ENCODE measurements at places on chromosomes 11 and 22. TPM values are rescaled to one million over a fixed set of nuclear protein-coding genes. Genes with fewer than 3 reads are reported as not detected.

The PAAF1 gene
- total RNA-seq, result 7.6 TPM

DNA sequence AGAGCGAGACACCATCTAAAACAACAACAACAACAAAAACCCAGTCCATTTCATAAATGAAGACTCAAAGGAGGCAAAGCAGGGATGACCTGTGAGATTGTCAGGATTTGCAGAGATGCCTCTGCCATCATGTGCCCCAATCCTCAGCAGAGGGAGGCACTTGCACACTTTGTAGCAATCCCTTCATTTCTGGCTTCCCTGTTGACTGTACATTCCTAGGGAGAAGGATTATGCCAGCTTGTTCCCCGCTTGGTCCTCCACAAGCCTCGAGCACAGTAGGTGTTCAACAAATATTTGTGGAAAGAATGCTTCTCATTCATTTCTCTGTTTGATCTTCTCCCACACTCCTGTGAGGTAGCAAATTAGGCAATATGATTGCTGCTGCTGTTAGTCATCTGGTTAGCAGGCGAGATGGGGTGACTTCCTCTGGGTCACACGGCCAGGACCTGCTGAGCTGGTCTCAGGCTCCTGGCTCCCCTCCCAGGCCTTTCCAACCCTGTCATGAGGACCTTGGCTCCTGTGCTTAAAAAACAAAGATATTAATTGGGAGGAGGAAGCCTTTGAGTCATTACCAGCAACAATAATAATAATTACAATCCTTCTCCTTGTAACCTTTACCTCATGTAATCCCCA, 34.1 kb downstream of the LIF start:
- no peak for DNase-seq

The MICAL3 gene
- 9.9 TPM for total RNA-seq

DNA sequence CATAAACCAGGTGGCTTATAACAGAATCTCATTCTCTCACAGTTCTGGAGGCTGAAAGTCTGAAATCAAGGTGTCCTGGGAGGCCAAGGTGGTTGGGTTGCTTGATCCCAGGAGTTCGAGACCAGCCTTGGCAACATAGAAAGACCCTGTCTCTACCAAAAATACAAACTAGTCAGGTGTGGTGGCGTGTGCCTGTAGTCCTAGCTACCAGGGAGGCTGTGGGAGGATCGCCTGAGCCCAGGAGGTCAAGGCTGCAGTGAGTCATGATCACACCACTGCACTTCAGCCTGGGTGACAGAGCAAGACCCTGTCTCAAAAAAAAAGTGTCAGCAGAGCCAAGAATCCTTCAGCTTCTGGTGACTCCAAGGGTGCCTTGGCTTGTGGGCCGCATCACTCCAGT, 8.9 kb upstream of the PRR5 start:
- no peak for DNase-seq

DNA sequence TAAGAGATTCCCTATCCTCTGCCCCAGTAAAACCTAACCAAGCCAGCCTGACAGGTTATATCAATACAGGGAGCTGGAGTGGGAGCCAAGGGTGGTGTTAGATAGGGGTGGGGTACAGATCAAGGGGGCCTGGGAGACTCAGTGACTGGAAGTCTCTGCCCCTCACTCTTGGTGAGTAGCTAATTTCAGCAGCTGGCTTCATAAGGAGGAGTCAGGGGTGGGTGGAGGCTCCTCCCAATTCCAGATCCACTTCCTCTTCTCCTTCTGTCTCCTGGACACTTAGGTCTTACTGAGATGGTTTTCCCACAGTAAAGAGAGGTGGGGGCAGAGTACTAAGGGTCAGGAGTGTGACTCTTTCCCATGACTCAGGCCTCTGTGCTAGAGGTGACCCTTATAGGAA, 1.1 kb upstream of the VSIG2 start:
- DNase-seq, result no peak

The UPK3A gene
- not detected for total RNA-seq

DNA sequence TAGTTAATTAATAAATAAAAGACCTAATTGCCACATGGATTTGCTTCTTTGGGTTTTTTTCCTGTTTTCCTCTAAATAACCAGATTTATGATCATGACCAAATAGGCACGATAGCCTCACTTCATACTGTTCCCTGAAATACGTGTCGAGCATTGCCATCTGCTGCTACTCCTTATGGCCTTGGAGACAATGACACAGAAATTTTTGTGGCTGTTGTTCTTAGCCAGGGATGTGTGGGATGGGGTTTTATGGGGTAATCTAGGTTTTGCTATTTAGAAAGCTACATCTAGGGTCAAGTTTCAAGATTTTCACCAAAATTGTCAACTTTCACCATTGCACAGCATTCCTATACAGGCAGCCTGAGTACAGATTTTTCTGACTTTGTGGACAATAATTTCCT, 145.2 kb downstream of the DBX1 start:
- no peak for DNase-seq

The CRYBB3 gene
- not detected for total RNA-seq

GRCh38 chr11:62985041-62985750, 429 bp upstream of the SLC22A6 start:
- no peak for DNase-seq

The RAB3IL1 gene
- total RNA-seq, result not detected

The RAB38 gene
- total RNA-seq, result 0.28 TPM

- no peak for DNase-seq
These were observed 38.7 kb upstream of the CRTAM start for GRCh38 chr11:122799406-122800105.

DNA sequence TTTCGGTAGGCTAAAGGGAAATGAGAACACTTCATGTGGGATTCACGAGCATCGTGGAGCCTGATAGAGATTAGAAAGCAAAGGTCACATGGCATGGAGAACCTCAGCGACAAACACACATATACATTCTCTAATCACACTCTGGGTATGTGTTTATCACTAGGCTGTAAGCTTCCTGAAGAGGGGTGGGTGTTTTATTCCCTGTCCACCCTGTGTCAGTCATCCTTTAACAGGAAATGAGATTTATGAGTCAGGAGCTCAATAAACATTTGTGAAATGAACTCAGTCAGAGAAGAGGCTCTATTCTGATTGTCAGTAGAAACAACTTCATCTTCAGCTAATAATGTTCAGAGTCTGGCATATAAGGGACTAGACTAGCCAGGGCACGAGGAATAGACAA, 71.7 kb upstream of the EIF3M start:
- no peak for DNase-seq

The PIK3IP1 gene
- 1,072 TPM for total RNA-seq

DNA sequence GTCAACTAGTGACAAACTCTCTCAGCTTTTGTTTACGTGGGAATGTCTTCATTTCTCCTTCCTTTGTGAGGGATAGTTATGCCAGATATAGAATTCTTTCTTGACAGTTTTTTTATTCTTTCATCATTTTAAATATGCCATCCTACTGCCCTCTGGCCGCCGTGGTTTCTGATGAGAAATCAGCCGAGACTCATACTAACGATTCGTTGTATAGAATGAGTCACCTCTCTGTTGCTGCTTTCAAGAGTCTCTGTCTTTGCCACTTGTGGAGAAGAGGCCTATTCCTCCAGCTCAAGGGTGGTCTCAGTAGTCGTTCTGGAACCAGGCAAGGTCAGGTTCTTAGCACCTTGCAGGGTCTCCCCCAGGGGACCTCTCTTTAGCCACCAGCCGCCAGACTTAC, 8.0 kb downstream of the MYO7A start:
- no peak for DNase-seq

DNA sequence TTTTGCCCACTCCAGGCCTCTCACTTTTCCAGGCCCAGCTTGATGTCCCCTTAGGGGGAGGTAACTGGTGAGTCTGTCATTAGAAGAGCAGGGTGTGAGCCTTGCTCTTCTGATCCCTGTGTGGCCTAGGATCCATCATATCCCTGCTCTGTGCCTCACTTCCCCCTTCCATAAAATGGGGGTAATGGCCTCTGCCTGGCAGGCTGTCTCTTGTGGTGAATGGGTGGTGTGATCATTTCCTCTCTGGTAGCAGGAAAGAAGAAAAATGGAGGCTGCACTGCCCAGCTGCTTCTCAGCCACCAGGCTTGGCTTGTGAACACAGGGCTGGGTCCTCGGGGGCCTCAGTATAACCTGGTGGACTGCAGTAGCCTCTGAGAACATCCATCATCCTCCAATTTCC, 5.6 kb downstream of the ARHGEF17 start:
- DNase-seq, result no peak

- DNase-seq, result no peak
These were observed 84.8 kb downstream of the SLC1A2 start for GRCh38 chr11:35334385-35335090.

DNA sequence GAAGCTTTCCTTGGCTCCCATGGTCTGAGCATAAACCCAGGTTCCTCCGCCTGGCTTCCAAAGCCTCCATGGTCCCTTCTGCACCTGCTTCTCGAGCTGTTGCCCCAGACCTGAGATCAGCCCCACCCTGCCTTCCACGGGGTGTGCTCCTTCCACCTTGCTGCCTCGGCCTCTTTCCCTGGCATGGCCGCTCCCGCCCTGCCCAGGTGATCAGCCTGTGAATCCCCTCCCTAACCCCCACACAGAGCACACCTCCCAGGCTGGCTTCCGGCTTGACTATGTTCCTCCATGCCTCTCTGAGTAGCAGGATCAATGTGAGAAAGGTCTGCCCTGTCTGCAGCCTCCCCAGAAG, 2.7 kb upstream of the PPP6R3 start:
- no peak for DNase-seq

- DNase-seq, result no peak
These were observed 1.1 kb downstream of the FCHSD2 start for GRCh38 chr11:73141031-73141308.

GRCh38 chr22:39898997-39899396, 1.9 kb upstream of the GRAP2 start:
- no peak for DNase-seq

All from CD4-positive, alpha-beta T cell (primary cell).